ENCODE measurements at places on chromosomes 2 and 18. TPM values are rescaled to one million over a fixed set of nuclear protein-coding genes. Genes with fewer than 3 reads are reported as not detected.

DNA sequence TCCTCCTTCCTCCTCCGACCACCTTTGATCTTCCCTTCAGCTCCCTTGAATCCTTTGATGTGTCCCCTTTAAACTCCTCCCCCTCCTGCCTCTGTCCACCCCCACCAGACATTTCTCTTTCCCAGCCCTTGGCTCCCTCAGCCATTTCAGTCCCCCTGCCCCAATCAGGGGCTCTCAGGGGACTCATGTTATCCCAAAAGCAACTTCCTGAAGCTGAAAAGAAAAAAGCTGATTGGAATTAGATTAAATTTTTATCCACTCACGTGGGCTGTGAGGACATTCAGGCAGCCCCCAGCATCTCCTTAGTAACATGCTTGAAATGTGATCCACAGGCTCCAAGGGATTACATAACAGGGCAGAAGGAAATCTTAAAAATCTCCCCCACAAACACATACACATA lies 81.3 kb downstream of the NEURL3 start:
- no peak for DNase-seq

DNA sequence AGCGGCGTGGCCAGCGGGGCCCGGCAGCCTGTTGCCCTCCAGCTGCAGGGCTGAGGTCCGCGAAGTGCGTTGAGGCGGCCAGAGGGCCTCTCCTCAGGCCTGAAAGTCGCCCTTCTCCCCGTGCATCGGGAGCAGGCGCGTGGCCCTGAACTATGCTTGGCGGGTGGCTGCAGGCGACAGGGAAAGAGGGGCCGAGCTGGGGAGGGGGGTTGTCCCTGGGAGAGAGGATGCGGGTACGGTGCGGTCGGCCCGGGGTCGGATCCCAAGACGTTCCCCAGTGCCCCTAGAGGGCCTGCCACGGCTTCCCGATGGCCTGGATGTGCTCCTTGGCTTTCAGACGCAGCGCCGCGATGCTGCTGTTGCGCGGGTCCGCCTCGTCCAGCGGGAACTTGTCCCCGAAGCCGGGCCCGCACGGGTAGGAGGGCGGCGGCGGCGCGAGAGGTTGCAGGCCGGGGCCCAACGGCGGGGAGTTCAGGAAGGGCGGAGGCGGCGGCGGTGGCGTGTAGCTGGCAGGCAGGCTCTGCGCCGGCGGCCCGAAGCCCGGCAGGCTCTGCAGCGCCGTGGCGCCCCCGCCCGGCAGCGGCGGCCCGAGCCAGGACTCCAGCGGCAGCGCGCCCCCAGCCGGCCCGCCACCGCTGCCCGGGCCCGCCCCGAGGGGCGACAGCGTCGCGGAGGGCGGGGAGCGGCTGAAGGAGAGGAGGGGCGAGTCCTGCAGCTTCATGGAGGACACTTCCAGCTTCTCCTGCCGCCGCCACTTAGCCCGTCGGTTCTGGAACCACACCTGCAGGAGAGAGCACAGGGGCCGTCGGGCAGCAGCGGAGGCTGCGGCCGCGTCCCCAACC lies 4.3 kb downstream of the RAX start:
- peak; percentile 82 for DNase-seq

GRCh38 chr2:86393521-86394491 lies 47.4 kb upstream of the KDM3A start:
- DNase-seq, result peak; percentile 27

DNA sequence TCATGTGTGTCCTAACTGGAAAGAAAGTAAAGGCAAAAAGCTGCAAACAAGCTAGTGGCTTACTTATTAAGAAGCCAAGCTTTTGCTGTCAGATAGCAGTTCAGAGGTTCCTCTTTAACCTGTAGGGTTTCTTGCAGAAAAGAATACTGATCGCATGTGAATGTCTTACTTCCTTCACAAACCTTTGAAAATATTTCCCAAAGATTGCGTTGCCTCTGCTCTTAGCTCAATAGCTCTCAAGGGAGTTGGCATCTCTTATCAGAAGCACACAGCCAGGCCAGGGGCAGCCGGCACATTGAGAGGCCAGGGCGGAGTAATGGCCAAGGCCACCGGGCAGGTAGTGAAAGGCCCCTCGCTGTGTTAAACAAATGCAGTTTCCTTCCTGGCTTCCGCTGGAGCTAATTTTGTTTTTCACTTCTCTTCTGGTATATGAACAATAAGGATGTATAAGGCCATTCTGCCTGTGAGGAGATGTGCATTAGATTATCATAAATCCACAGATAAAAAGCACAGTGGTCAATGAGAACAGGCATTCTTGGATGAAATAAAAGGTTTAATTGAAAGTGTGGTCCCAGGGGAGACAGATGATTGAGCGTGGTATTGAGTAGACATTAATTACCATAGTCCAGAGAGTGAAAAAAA lies 542.4 kb upstream of the NRP2 start:
- no peak for DNase-seq

GRCh38 chr2:45851576-45852304 lies 200.3 kb downstream of the PRKCE start:
- DNase-seq, result no peak

MBD1 gene
- total RNA-seq, result 70.5 TPM

- no peak for DNase-seq
Observed at GRCh38 chr2:59297816-59298215, 1056.7 kb upstream of the FANCL start.

- no peak for DNase-seq
Observed at GRCh38 chr18:33571998-33572787, 5.8 kb upstream of the ASXL3 start.

DNA sequence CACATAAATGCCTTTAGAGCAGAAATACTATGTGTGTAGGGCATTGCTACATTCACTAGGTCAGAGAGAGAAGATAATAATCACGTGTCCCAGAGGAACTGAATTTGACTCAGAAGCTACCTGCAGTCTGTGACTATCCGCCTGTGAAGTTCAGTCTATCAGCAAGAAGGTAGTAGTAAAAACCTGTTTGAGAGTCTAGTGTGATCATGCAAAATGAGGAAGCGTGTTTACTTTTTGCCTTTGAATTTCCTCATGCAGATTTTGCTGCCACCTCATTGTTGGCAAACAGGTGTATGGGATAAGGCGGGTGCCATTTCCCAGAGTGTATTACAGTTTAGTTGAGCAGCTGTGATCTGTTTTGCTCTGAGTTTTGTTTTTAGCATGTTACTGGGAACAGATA lies 403.9 kb upstream of the FANCL start:
- DNase-seq, result no peak

CCNT2 gene
- total RNA-seq, result 29.3 TPM

GRCh38 chr2:231371430-231372054 lies 24.0 kb upstream of the B3GNT7 start:
- no peak for DNase-seq

GRCh38 chr2:29700560-29700959 lies 220.8 kb downstream of the ALK start:
- no peak for DNase-seq

GRCh38 chr2:134320930-134321329 lies 67.1 kb downstream of the MGAT5 start:
- DNase-seq, result peak; percentile 66

GRCh38 chr2:48169141-48169592 lies 262.9 kb upstream of the FBXO11 start:
- no peak for DNase-seq

DNA sequence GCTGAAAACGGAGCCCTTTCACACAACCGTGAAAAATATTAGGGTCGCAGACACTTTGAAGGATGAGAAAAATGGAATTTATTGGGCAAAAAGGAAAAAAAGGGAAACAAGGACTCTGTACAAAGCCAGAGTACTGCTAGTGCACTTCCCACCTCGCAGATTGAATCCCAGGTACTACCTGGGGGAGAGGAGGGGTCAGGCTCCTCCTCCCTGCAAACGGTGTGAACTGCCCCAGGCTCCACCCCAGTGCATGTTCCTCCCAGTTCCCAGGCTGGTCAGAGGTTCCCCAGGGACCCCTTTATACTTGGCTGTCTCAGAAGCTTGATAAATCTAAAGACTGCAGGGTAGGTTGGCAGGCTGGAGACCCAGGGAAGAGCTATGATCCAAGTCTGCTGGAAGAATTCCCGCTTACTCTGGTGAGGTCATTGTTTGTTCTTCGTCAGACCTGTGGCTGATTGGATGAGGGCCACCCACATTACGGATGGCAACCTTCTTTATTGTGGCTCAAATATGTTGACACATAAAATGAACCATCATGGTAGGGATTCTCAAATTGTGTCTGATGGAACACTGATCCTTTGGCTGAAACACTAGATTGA lies 290.4 kb upstream of the POU3F3 start:
- DNase-seq, result no peak

DNA sequence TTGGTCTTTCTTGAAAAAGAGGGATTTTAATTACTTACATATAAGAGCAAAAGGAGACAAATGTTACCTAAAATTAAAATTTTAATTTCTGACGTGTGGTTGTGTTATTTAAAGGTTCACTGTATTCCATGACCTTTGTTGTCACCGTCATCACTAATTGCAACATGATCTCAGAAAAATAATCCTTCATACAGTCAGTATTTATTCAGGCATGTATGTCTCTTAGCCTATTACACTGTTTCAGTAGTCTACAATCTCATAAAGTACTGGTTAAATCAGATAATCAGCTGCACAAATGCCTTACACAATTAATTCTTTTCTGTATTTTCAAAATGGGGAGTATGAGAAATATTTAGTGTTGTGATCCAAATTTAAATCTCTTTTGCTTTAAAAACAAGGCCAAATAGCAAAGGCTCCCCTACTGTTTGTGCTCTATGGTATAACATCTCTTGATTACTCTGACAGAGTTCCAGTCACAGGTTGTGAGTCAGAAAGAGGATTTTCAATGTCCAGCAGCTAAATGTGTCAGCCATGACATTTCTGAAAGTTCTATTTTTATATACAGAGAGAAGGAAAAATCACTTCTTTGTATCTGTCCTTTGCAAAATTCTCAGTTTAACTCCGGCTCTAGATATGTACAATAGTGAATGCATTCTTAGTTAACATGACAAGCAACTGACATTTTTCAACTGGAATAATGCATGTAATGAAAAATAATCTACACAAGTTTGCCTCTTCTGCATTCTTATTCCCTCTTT lies 184.0 kb downstream of the FIGN start:
- DNase-seq, result no peak

GRCh38 chr18:74334242-74334893 lies 18.7 kb downstream of the C18orf63 start:
- DNase-seq, result no peak

DNA sequence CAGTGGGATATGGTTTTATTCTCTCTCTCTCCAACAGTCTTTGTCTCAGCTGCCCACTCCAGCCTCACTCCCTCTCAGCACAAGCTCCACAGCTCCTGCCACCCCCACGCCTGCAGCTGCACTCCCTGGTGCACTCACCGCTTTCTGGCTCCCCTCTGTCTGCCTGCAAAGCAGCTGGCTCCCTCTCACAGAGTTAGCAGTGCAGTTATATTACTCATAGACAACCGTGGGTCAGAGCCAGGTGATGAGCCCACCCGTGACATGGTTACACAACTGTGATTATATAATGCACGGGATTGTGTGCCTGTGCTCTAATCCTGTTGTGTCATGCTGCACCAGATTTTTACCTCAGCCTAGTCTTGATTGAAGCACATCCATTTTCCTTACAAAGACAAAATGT lies 276.9 kb upstream of the CHAC2 start:
- no peak for DNase-seq

DNA sequence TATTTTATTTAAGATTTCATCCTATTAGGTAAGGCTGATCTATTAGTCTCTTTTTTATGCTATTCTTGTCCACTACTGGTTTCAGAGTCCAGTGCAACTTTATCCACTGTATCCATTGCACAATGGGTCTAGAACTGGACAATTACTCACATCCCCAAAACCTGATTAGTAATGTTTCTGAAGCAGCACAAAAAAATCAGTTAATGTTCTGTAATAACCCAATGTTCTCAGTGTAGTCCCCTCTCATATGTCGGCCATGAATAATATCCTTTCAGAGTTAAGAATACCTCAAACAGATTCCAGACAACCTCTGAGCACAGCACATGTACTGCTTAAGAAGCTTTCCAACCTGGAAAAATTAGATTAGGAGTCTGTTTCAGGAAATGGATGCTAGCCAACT lies 29.7 kb downstream of the MGAT4A start:
- DNase-seq, result no peak

OBSL1 gene
- 1.0 TPM for total RNA-seq

TNFRSF11A gene
- 6.9 TPM for total RNA-seq
